Chondrocyte (in vitro differentiated cells): ENCODE measurements at places on chromosomes 5 and 9. TPM values are rescaled to one million over a fixed set of nuclear protein-coding genes. Genes with fewer than 3 reads are reported as not detected.

The SHLD3 gene
- total RNA-seq = 2.2 to 3.2 TPM (median 2.9 TPM) in 3 replicates

DNA sequence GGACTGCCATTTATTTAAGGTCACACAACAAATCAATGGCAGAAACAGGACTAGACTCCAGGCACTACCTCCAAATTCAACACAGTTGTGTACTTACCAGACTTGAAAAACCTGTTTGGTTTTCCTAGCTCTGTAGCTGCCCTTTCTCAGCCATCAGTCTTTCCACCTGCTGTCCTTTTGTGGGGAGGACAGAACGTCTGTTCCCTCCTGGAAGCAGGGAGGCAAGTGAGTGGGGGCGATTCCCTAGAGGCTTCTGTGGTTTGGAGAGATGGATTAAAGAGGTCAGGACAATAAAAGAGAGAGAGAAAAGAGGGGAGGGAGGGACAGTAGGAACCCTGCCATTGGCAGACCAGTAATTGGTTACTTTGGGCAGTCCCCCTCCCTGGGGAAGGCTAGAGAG lies 14.7 kb downstream of the ASTN2 start:
- no peak for DNase-seq

GRCh38 chr9:1454211-1454610 lies 404.1 kb downstream of the DMRT2 start:
- DNase-seq = no peak

The PCDHA10 gene
- total RNA-seq = 6.7 to 21.2 TPM (median 20.5 TPM) in 3 replicates

The PCDHGC5 gene
- 1.7 to 3.6 TPM (median 2.0 TPM) in 3 replicates for total RNA-seq

- DNase-seq = no peak
Observed at GRCh38 chr5:16757989-16758501, 141.2 kb upstream of the RETREG1 start.

The TLX3 gene
- not detected in 3 replicates for total RNA-seq

The MAMDC4 gene
- total RNA-seq = 7.7 to 9.2 TPM (median 7.7 TPM) in 3 replicates

DNA sequence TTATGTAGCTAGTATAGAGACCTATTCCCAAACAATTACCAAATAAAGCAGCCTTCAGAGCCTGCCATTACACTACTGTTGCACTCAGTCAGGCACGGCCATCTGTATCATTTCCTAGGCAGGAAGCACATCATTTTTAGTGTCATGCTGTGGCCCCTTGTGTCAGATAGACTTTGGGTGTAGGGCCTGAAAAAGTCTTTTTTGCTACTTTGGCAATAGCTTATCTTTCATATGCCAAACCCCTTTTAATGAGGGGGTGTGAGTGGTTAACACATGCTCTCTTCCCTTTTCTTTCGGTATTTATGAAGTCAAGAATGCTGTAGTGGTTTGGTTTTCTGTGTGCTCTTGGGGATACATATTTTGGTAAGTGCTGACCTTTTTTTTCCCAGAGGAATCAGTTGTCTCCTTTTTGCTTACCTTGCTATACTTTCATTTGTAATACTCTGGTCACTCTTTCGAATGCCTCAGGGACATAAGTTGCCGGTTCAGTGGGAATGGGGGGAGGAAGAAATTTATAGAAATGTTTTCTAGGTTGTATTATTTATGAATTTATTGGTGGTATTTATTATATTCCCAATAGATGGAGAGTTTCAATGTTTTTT lies 209.8 kb downstream of the CSNK1G3 start:
- no peak for DNase-seq

DNA sequence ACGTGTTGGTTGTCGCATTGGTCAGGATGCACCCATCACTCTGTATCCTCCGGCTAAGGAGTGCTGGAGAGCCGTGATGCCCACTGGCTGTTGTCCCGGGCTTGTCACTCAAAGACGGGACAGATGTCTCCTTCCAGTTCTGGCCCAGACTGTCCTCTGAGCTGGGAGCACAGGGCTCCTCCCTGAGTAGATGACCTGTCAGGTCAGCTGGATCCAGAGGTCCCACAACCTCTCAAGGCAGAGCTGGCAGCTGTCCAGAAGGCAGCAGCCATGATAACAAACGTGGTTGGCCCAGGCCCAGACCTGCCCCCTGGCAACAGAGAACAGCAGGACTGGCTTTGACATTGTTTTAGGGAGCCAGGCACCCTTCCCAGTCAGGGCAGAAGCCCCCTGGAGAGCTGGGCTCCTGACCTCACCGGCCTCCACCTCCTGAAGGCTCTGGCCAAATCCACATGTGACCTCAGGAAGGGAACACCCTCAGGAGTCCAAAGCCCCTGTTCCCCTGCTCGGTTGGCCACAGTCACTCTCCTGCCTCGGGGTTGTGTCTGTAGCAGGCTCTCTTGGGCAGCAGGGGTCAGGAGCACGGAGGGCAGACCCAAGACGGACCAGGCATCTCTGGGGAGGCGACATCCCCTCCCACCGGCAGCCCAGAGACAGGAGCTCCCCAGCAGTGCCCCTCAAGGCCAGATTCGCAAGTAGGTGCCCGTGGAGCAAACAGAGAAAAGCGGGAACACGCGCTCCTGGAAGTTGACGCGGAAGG lies 10.3 kb downstream of the TRIM7 start:
- no peak for DNase-seq

The C9 gene
- total RNA-seq = not detected in 3 replicates

GRCh38 chr9:138049085-138049778 lies 171.7 kb downstream of the CACNA1B start:
- peak; percentile 68 for DNase-seq

- no peak for DNase-seq
Observed at GRCh38 chr9:26170190-26170589, 491.9 kb upstream of the TUSC1 start.

DNA sequence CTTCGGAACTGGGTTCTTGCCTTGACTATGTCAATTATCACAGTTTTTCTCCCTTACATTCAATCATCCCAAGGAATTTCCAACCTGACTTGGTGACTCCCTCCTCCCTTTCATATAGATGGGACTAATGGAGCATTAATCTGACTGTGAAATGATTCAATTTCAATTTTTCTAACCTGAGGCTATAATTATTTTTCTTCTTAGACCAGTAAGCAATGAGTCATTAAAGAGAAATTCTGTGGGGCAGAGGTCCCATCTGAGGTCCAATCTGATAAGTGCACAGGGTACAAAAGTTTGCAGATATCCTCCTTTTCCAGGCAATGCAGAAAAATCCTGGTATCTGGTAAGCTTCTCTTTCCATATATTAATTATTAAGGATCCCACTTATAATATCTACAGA lies 18.9 kb downstream of the PDE4D start:
- DNase-seq = no peak

- no peak for DNase-seq
Observed at GRCh38 chr9:83701769-83702168, 6.0 kb downstream of the UBQLN1 start.

DNA sequence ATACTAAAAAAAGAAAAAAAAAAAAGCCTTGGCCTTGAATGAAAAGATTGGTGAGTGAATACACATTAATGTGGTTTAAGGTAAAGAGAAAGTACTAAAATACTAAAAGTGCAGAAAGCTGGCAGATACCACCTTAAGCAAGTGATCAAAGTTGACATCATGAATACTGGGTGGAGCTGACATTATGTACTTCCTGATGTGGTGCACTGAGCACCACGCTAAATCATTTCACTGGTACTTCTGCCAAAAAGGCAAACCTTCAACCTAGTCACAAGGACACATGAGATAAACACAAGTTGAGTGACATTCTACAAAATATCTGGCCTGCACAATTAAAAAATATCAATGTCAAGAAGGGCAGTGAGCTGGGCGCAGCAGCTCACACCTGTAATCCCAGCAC lies 33.8 kb upstream of the PANK3 start:
- DNase-seq = no peak

The RALGPS1 gene
- total RNA-seq = 6.8 to 9.0 TPM (median 8.1 TPM) in 3 replicates

The MLLT3 gene
- total RNA-seq = 7.7 to 28.9 TPM (median 9.7 TPM) in 3 replicates

GRCh38 chr9:3455094-3455493 lies 70.7 kb downstream of the RFX3 start:
- DNase-seq = no peak

DNA sequence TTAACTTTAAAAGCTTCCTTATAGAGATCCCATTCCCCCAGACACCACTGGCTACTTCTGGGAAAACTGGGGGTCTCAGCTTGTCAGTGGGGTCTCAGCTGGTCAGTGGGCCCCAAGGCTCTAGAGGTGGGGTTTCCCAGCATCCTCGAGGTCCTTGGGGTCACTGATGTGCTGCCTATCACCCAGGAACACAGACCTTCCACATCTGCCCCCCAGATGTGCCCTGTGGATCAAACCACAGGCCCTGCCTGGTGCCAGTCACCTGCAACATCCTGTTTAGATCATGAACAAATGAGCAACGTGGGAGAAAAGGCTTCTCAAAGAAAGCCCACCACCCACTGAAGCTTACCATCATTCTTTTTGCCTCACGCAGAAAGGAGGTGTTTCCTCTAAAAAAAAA lies 165.6 kb upstream of the FSTL4 start:
- no peak for DNase-seq

The IFNB1 gene
- not detected in 3 replicates for total RNA-seq

DNA sequence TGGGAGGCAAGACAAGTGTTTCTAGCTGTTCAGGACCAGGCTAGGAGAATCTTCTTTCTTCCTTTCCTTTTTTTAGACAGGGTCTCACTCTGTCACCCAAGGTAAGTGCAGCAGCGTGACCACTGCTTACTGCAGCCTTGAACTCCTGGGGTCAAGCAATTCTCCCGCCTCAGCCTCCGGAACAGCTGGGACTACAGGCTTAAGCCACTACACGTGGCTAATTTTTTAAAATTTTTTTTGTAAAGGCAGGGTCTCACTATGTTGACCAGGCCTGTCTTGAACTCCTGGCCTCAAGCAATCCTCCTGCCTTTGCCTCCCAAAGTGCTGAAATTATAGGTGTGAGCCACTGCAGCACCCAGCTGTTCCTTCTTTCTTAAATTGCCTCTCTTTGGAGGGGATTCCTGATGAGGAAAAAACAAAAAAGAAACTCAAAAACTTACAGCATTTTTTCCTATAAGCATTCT lies 53.1 kb downstream of the LHFPL2 start:
- no peak for DNase-seq

The CTXN3 gene
- not detected in 3 replicates for total RNA-seq

GRCh38 chr5:62643556-62644451 lies 65.2 kb downstream of the LRRC70 start:
- no peak for DNase-seq

The LHX3 gene
- not detected in 3 replicates for total RNA-seq

DNA sequence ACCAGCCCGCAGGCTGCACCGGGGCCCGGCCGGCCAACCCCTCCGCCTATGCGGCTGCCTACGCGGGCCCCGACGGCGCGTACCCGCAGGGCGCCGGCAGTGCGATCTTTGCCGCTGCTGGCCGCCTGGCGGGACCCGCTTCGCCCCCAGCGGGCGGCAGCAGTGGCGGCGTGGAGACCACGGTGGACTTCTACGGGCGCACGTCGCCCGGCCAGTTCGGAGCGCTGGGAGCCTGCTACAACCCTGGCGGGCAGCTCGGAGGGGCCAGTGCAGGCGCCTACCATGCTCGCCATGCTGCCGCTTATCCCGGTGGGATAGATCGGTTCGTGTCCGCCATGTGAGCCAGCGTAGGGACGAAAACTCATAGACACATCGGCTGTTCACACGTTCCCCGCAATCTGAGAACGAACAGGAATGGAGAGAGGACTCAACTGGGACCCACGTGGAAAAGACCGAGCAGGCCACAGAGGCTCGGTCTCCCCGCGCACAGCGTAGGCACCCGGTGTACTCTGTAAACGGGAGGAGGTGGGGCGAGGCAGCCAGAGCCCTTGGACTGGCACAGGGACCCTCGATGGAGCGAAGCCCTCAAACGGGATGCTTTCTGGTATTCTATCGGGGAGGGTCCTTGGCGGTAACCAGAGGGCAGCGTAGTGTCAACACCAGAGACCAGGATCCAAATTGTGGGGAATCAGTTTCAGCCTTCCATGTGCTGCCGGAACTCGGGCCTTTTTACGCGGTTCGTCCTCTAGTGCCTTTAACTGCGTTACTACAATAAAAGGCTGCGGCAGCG lies 1.9 kb downstream of the FOXE1 start:
- DNase-seq = no peak

- no peak for DNase-seq
Observed at GRCh38 chr9:101586651-101587050, 8.1 kb downstream of the PPP3R2 start.

The STPG3 gene
- not detected in 3 replicates for total RNA-seq

DNA sequence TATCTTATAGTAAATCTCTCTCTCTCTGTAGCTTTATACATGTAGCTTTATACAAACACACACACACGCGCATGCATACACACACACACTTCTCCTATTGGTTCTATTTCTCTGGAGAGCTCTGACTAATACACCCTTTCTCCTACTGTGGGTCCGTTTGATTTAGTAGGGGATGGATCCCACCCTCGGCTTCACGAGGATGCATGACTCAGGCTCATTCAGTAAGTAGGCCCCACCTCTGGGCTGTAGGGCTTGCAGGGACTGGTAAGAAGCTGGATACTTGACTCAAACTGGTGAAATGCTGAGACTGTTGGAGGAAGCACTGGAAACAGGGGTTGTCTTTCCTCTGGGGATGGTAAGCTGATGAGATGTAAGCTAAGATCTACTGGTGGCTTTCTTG lies 98.7 kb downstream of the SLC24A2 start:
- DNase-seq = no peak

DNA sequence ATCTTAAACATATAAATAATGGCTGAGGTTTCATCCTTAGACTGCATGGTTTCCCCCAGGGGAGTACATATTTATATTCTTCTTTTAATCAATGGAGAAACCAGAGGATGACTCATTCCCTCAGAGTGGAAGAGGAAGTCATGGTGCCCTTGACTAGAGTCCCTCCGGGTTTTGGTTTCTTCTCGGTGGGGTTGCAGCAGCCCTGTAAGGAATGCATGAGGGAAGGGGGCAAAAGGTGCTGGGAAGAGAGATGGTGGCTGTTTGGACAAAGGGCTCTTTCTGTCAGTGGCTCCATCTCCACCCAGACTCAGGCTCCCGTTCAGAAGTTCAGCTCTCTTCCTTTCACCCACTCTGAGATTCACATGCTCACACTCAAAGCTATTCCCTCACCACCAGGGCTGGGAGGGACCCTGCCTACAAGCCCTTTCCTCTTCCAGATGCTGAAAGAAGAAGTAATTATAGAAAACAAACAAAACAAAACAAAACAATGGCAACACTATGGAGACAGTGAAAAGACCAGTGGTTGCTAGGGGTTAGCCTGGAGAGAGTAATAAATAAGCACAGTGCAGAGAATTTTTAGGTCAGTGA lies 129.8 kb upstream of the IL12B start:
- DNase-seq = no peak

The RANBP3L gene
- total RNA-seq = 1.2 to 5.0 TPM (median 1.2 TPM) in 3 replicates

DNA sequence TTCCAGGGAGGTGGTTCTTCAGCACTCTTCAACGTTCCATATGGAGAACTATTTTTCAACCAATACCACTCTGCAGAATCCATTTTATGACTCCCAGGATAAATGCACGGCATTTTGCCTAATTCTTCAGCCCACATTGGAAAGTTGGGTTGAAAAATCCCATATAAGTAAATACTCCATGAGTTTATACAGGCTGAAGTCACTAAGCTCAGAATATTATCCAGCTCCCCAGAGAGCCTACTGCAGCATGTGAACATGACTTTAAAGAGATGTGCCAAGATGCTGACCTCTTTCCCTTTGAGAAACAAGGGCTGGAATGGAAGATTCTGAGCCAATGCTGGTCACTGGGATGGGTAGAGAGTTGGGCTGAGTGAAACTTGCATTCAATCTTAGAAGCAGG lies 111.9 kb upstream of the SLIT3 start:
- DNase-seq = no peak

- DNase-seq = no peak
Observed at GRCh38 chr9:130662970-130663257, 1.5 kb upstream of the PRDM12 start.
